ENCODE measurements at places on chromosomes 1 and 21.

DNA sequence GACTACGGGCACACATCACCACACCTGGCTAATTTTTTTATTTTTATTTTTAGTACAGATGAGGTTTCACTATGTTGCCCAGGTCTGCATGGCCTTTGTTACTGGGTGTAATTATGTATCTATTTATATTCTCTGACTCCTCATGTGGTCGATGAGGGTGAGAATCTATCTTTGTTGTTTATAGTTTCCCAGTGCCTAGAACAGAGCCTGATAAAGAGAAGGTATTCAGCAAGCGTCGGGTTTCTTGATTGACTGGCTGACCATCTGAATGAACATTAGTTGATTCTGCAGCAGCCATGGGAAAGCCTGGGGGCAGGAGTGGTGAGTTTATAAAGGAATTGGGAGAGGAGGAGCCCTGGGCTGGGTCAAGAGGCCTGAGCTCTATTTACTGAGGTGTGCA is 28.5 kb downstream of the SERINC2 start:
- no peak for DNase-seq

GRCh38 chr1:48831120-48831978 is 54.7 kb upstream of the BEND5 start:
- DNase-seq = no peak

GRCh38 chr21:45078877-45079281 is 4.5 kb downstream of the ADARB1 start:
- DNase-seq = no peak

DNA sequence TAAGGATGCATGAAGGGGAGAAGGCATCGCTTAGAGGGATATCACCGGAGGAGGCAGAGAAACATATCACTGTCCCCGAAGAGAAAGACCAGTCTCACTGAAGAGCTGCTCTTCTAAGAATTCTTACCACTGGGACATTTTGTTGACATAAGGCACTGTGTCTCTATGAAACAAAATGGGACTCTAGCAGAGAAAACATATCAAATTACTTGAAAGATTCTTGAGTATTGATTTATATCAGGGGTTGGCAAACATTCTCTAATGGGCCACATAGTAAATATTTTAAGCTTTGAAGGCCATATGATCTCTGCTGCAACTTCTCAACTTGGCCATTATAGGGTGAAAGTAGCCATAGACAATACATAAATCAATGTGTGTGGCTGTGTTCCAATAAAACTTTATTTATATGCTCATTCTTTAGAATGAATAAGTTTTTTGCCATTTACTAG is 41.0 kb upstream of the GREM2 start:
- peak; percentile 26 for DNase-seq

DNA sequence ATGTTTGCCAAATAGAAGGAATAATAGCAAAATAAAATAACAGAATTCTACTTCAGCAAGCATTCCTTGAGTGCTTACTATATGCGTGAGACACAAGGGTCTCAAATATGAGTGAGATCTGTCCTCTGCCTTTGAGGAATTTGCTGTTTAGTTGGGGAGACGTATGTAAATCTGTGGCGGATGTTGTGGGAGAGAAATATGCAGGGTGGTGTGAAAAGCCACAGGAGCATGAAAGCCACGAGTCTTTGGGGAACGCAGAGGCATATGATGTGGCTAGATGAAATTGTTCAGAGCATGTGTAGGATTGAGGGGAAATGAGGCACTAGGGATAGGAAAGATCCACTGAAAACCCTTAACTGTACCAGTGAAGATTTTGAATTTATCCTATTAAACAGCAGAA is 244.4 kb downstream of the PBX1 start:
- DNase-seq = no peak

GRCh38 chr1:175765293-175765692 is 21.9 kb upstream of the TNR start:
- DNase-seq = no peak

- no peak for DNase-seq
Observed at GRCh38 chr21:30434033-30434631, 4.1 kb downstream of the KRTAP13-4 start.

GRCh38 chr1:210757677-210758076 is 376.3 kb downstream of the KCNH1 start:
- DNase-seq = no peak

DNA sequence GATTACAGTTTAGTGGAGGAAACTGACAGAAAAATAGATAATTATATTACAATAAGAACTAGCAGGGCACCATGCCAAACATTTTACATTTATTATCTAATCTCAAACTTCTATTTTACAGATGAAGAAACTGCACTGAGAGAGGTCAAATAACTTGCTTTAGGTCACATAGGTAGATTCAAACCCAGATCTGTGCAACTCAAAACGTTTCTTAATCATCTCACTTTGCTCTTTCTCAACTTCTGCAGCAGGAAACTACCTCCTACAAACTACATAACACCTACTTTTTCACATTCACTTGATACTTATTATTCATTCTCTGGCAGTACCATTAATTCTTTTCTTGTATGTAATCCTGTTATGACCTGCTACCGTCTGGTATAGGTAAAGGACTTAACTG is 49.9 kb upstream of the BCL10 start:
- DNase-seq = no peak

DNA sequence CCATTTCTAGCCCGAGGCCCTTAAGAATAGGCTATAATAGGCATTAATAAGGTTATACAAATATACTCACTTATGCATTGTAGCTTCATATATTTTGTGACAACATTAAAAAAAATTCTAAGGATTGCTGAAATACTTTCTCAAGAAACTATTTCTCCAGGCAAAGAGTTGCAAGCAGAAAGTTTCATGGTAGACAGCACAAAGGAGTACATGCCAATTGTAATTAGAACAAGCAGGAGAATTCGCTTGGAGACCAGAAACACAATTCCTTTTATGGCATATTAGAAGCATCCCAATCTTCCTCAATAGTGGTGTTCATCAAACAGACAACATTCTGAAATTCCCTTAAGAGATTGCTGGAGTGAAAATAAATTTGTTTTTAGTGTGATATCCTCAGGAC is 122.8 kb downstream of the CRB1 start:
- no peak for DNase-seq

- DNase-seq = no peak
Observed at GRCh38 chr1:43648876-43649477, 972 bp upstream of the KDM4A start.

- no peak for DNase-seq
Observed at GRCh38 chr1:204920511-204920910, 49.8 kb downstream of the NFASC start.

DNA sequence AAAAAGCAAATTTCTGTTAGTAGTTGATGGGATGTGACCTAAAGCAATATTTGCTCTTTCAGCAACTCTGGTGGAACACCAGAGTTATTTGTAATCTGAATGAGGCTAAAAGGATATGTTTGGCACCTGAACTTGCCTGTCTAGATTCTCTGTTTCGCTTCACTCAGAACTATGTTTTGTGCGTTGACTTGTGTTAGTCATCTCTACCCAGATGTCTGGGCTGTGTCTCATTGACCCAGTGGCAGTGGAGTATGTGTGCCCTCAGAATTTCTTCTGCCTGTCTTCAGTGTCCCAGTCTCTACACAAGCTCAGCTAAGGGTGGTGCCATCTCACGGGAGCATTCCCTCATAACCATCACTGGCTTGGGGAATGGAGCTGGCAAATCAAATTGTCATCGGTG is 13.9 kb downstream of the KCNK1 start:
- no peak for DNase-seq

DNA sequence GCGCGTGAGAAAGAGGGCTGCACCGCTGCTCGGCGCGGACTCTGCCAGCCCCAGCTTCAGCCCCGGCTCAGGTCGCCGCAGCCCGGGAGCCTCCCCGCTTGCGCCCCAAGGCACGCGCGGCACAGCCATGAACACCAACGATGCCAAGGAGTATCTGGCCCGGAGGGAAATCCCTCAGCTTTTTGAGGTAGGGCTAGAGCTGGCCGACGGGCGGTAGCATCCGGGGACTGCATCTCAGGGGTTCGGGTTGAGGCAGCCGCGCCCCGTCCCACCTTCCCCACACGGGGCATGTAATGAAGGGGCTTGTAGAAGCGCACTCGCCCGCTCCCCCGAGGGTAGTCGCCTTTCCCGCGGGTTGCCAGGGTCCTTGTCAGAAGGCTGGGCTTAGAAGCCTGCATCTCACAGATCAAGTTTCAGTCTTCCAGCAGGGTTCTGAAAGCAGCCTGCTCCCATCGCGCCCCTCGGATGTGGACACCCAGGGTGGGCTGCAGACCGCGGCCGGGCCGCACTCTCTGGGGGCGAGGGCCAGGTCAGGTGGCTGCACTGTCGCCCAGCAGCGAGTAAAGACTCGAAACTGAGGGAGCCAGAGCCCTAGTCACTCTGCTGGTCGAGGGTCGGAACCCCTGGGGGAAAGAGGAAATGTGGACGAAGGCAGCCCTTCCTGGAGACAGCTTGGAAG is 507 bp downstream of the AK5 start:
- DNase-seq = no peak

- DNase-seq = no peak
Observed at GRCh38 chr21:33481314-33481943, 1.7 kb upstream of the TMEM50B start.

- no peak for DNase-seq
Observed at GRCh38 chr1:50637460-50637859, 214.2 kb upstream of the DMRTA2 start.

GRCh38 chr1:57991289-57991688 is 555.2 kb downstream of the OMA1 start:
- no peak for DNase-seq

DNA sequence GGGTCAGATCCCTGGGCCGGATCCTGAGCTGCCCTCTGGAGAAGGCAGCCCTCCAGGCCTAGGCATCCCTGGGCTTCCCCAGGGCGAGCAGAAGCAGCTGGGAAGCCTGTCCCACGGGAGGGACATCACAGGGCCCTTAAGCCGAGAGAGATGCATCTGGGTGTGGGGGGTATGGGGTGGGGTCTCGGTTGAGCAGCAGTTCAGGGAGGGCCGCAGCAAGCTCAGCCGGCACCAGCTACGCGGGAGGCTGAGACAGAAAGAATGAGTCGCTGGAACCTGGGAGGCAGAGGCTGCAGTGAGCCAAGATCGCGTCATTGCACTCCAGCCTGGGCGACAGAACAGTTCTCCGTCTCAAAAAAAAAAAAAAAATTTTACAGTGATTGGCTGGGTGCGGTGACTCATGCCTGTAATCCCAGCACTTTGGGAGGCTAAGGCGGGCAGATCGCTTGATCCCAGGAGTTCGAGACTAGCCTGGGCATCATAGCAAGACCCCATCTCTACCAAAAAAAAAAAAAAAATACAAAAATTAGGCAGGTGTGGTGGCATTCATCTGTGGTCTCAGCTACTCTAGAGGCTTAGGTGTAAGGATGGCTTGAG is 37.7 kb downstream of the RRP1 start:
- no peak for DNase-seq

GRCh38 chr1:215005078-215005477 is 77.5 kb upstream of the KCNK2 start:
- DNase-seq = no peak

DNA sequence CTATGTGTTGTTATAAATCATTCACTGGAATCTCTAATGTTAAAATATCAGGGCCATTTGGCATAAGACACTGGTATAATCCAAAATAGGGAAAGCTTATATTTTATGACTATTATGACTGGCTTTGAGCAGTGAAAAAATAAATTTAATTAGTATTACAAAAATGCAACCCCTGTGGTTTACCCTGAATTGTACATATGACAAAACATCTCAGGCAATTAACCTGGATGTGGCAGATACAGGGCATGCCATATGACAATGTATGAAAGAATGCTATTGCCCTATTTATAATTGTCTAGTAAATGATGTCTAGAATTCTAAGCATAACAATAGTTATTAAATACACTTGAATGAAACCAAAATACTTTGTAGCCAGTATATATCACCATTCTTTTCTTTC is 532.5 kb upstream of the ADGRL4 start:
- DNase-seq = no peak

DNA sequence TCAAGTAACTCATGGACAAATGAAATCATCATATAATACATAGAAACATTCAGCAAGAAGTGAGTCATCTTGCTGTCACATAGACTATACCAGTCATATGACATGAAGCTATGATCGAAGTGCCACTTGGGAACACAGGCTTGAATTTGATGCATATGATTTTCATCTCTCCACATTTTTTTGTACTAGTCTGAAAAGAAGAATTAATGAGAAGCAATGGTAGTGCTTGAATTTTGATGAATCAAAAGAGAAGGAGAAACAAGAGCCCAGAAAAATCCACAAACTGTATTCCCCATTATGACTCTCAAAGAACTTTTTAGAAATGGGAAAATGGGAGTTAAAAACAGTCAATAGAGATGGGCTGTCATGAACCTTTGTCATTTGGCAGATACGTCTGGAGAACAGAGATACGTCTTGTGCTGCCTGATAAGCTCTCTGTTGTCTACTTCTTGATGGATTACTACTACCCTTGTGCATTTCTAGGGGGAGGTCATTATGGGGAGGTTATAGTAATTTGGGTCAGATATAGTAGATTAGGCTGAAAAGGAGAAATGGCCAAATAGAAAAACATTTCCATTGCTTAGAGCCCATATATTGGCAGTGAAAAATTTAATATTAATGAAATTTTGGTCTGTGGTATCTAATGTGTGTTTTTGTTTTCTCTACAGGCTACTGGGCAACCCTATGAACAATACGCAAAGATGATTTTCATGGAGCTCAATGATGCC is 8.0 kb upstream of the LEPR start:
- no peak for DNase-seq

DNA sequence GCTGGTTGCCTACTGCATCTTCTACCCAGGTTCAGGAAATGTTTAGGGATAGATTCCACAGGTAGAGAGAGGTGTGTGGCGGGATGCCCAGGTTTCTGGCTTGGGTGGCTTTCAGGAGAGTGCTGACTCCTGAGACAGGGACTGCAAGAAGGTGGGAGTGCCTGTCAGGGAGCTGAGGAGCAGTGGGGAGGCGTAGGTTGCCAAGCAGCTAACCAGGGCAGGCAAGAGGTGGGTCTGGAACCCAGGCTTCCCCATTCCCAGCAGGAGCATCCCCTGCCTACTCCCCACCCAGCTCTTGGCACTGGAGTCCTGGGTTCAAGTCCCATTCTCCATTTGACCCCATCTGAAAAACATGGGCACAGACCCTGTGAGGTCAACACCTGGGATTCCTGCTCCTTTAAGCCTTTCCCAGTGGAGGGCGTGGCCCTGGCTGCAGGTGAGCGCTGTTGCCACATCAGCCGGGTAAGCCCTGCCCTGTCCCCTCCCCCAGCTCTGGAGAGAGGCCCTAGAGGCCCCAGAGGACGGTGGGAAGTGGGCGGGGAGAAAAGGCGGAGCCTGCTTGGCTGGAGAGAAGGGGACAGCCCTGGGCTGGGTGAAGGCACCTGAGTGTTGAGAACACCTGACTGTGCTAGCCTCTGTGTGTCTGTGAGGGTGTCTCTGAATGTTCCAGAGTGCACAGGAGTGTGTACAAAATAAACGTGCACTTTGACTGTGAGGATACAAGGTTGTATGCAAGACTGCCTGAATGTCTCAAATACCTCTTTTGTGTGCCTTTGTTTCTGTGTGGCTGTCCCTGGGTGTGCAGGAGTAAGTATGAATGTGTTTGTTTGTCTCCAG is 14.0 kb upstream of the SYNC start:
- peak; percentile 98 for DNase-seq

Data from NCI-H187 (cell line).